PC-3 (cell line): ENCODE measurements at places on chromosomes 13 and 19. TPM values are rescaled to one million over a fixed set of nuclear protein-coding genes. Genes with fewer than 3 reads are reported as not detected.

Gene URAD
- total RNA-seq, result not detected in 2 replicates

Gene OXGR1
- not detected in 2 replicates for total RNA-seq

Gene ICAM5
- total RNA-seq, result 1.8 and 2.0 TPM in 2 replicates

Gene MAST1
- total RNA-seq, result 7.7 and 11.2 TPM in 2 replicates

Gene BST2
- total RNA-seq, result 0.84 and 1.3 TPM in 2 replicates

Gene ZNF667
- total RNA-seq, result 2.5 and 3.2 TPM in 2 replicates

Gene CBLC
- total RNA-seq, result 25.4 and 26.4 TPM in 2 replicates

Gene YJEFN3
- 6.5 and 8.1 TPM in 2 replicates for total RNA-seq

Gene LRP3
- total RNA-seq, result 20.4 and 25.9 TPM in 2 replicates

Gene CILP2
- total RNA-seq, result 2.0 and 2.5 TPM in 2 replicates

- peak; percentile 54 for DNase-seq
These were observed 5.7 kb upstream of the ZNF813 start for GRCh38 chr19:53461866-53462265.

- no peak for DNase-seq
These were observed 554.5 kb downstream of the IRS2 start for GRCh38 chr13:109231888-109232287.

- DNase-seq, result no peak
These were observed 58.2 kb upstream of the USE1 start for GRCh38 chr19:17156947-17157302.

- DNase-seq, result peak; percentile 91
These were observed 9.3 kb downstream of the MED16 start for GRCh38 chr19:883661-884211.

DNA sequence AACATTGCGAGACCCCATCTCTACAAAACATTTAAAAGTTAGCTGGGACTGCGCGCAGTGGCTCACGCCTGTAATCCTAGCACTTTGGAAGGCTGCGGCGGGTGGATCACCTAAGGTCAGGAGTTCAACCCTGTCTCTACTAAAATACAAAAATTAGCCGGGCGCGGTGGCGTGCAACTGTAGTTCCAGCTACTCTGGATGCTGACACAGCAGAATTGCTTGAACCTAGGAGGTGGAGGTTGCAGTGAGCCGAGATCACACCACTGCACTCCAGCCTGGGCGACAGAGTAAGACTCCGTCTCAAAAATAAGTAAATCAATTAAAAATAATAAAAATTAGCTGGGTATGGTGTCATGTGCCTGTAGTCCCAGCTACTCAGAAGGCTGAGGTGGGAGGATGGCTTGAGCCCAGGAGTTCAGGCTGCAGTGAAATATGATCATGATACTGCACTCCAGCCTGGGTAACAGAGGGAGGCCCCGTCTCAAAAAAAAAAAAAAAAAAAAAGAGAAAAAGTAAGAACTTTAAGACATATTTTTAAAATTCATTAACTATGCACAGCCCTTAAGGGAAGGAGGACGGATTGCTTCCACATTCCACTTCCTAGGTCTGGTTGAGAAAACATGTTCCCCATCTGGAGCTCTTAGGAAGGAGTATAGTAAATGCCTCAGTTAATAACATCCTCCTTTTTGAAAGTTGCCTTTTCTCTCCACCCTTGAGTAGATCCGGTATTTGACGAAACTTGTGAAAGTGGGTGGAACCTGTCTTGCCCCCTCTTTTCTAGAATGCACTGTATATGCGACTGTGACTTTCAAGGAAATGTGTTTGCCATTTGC, 26.1 kb downstream of the EXOC3L2 start:
- no peak for DNase-seq

GRCh38 chr19:48418317-48419064, 25.0 kb downstream of the GRIN2D start:
- DNase-seq, result peak; percentile 14

DNA sequence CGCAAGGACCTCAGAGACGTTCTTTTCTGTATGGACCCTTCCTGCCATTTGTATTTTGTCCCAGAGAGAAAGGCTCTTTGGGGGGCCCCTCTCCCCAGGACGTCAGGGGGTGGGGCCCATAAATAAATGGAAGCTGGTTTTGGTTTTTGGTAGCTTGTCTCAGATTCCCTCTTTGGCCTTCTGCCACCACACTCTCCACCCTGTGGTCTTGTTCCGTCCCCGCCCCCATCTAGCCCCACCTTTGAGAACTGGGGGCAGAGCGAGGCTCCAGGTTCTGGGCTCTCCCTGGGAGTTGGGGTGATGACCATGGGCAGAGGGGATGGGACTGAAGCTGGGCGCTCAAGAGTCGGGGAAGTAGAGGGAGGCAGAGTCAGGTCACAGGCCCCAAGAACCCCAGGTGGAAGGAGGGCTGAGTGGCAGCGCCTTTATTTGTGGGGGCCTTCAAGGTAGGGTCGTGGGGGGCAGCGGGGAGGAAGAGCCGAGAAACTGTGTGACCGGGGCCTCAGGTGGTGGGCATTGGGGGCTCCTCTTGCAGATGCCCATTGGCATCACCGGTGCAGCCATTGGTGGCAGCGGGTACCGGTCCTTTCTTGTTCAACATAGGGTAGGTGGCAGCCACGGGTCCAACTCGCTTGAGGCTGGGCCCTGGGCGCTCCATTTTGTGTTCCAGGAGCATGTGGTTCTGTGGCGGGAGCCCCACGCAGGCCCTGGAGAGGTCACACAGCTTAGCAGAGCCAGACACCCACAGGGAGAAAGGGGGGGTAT, 3.3 kb downstream of the ISYNA1 start:
- no peak for DNase-seq

GRCh38 chr19:5851302-5851701, at the start of gene FUT3:
Gene FUT3, minus strand, starts transcription at chr19:5851449.
- DNase-seq, result peak; percentile 64

DNA sequence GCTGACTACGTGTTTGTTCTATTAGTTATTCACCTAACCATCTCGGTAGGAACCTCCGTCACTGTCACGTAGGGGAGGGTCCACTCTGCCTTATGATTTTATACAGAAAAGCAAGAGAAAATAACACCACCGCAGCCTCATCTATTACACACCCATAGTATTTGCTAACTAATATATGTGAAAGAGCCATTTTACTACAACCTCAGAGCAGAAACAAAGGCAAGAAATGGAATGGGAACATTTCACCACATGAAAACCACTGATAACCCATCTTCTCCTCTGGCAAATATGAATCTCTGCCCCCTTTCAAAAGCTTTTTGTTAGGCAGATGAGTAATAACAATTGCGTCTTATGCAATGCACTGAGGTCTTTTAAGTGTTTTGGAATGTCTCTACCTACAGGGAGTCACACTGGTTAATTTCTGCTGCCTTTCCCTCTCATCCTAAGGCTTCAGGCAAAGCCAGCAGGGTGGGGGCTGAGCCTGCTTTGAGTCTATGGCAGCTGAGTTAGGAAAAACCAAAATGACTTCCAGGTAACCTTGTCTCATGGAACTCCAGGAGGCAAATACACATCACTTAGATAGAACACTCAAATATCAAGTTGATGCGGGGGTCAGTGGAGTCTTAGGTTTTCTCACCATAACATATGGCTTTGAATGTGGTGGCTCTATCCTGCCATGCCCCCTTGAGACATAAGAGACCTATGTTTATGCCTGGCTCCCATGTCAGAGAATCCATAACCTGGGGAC, 15.0 kb downstream of the TSHZ3 start:
- DNase-seq, result peak; percentile 11

- DNase-seq, result peak; percentile 16
These were observed 36.4 kb downstream of the CCL25 start for GRCh38 chr19:8088752-8089663.

- peak; percentile 41 for DNase-seq
These were observed 99.4 kb downstream of the WASF3 start for GRCh38 chr13:26656919-26657318.

DNA sequence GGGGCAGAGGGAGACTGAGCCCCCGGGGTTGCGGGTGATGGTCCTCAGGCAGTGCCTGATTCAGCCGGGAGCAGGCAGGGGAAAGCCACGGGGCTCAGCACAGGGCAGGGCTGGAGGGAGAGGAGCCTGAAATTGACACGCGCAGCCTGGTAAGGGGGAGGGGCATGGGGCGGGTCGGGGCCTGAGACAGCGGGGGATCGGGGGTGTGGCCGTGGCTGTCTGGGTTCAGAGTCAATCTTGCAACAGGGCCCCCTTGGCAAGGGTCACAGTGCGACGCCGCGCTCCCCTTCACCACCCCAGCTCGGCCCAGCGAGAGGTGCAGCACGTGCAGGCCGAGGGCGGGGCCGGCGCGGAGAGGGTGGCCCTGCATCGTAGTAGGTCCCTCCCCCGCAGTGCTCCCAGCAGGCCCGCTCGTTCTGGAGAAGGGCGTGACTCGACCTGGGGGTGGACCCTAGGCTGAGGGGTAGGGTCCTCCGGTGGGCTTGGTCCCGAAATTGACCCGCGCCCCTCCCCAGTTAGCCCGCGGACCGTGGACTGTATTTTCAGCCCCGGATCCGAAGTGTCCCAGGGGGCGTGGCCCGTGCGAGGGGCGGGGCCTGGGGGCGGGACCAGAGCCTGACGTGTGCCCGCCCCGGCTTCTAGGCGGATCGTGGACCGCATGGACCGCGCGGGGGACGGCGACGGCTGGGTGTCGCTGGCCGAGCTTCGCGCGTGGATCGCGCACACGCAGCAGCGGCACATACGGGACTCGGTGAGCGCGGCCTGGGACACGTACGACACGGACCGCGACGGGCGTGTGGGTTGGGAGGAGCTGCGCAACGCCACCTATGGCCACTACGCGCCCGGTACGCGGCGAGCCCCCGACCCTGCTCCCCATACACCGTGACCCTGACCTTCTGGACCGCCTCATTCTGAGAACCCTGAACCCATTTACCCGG, 6.0 kb downstream of the RCN3 start:
- peak; percentile 68 for DNase-seq

DNA sequence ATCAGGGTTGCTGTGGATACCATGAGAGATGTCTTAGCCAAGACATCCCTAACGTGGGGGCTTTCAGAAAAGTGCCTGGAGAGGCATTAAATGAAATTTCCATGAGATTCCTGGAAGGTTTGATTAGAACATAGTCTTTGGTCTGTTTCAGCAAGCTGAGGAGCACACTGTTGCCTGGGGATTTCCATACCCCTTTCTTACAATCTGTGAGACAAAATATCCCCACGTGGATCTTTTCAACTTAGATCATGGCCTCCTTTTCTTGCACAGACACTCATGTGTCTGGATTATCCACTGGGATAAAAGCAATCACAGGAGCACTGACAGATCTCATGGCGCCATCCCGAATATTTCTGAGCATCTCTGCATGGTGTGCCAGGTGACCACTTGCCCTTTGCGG, 41.7 kb downstream of the GPR12 start:
- no peak for DNase-seq

DNA sequence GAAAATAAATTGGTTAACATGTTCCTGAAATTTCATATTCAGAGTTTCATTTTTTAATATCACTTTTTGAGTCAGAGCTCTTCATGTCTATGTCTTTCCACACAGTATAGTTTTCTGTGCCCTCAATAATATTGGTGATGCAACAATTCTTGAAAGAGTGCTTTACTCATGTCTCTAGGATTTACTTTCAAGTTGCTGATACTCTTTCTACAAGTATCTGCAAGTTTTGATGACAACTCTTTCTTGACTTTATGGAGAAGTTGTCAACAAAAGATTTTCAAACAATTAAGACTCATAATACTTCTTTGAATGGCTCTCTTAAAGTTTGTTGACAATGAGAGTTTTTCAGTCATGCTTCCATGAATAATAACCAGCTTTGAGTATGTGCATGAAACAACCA, 561.7 kb downstream of the DIAPH3 start:
- DNase-seq, result no peak

DNA sequence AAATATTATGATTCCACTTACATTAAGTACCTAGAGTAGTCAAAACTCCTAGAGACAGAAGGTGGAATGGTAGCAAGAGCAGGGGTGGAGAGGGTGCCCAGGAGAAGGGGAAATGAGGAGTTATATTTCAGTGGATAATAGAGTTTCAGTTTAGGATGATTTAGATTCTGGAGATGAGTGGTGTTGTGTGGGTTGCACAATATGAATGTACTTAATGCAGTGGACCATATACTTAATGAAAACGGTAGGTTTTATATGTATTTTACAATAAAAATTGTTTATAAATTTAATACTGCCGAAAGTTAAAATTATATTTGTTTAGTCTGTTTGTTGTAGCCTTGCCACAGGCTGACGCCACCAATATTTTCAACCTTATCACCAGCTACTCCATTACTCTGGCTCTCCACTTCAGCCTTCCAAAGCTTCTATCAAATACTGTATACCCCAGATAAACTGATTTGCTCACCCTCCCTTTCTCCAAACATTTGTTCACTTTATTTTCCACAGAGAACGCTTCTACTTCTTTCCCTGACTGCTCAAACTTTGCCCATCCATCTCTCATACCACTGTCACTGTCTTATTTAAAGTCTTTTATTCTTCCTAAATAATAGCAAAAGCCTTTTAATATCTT, 1.4 kb upstream of the RBM26 start:
- no peak for DNase-seq

DNA sequence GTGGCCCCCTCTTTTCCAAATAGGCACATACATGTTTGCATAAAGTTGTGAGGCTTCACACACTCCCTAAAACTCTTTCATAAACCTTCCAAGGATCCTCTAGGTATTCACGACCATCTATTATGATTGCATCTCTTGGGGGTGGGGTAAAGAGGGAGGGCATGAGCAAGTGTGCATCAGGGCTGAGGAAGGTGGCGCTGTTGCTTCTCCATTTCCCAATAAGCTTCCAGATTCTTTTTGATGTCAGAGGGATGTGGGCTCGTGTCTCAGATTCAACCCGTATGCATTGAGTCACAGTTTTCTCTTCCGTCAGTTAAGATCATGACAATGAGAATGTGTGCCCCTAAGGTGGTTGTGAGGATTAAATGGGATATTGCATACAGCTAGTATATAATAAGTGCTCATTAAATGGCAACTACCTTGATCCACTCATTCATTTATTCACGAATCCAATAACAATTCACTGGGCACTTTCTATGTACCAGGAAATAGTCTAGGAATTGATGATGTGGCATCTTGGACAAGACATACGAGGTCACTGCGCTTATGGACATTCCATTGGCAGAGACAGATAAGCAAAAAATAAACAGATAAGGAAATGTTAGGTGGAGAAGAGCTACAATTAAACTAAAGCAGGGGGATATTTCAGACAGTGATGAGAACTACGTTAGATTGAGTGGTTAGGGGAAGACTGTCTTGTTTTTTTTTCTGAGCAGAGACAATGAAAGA, 10.3 kb downstream of the CYP2B6 start:
- peak; percentile 23 for DNase-seq

DNA sequence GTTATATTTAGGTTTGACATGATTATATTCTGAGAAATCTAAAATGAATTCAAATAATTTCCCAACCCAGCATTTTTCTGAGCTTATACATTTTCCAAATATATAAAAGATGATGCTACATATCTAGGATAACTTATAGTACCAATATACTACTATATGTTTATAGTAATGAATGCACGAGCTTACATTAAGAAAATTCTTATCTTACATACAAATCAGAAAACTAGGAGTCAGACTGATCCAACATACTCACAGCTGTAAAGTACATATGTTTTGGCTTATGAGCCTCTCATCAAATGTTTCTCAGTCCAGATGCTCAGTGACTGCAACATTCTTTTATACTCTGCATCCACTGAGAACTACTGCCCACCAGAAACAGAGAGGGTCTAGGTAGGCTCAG, 491.3 kb upstream of the KLF12 start:
- DNase-seq, result no peak

- no peak for DNase-seq
These were observed 177.1 kb downstream of the PCCA start for GRCh38 chr13:100266026-100266425.

GRCh38 chr13:104389691-104390090, 1323.5 kb upstream of the SLC10A2 start:
- DNase-seq, result peak; percentile 2

- DNase-seq, result peak; percentile 58
These were observed 15.4 kb downstream of the COMP start for GRCh38 chr19:18775586-18776287.
